ENCODE measurements at places on chromosomes 13 and 19.

DNA sequence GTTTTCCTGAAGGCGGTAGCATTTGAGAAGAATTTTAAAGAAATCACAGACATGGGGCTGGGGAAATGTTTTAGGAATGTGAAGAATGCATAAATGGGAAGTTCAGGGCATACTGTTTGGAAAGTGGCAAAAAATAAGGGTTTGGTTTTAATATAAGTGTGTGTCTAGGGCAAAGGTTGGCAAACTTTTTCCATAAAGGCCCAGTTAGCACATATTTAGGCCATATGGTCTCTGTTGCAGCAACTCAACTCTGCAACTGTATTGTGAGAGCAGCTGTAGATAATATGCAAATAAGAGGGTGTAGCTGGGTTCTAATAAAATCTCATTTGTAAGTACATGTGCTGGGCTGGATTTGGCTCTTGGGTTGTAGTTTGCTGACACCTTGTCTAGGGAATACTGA lies 521.9 kb downstream of the DIAPH3 start:
- no peak for DNase-seq

DNA sequence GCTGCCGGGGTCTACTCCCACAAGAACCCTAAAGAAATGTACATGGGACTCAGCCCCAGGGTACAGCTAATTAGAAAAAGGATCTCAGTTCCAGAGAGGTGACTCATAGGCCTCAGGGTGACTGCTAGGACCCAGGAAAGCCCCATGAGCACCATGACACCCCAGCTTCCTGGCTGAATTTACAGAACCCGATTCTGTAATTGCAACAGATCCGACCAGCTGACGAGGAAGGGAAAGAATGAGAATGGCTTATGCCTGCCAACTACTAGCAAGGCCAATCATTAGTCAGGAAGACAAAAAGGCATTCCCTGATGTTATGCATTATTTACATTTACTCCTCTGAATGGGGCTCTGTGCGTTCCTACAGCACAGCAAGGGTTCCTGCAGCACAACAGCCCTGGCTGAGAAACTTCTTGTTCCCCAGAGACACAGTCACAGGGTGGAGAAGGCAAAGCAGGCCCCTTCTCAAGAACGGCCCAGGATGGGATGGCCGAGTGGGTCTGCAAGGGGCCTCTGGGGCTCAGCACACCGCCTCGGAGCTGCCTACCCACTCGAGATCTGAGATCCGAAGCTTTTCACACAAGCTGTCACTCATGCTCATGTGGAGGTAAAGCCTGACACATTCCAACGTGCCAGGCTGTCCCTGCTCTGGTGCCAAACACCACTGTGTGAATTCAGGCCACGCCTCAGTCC lies 27.2 kb downstream of the PBX4 start:
- no peak for DNase-seq

DNA sequence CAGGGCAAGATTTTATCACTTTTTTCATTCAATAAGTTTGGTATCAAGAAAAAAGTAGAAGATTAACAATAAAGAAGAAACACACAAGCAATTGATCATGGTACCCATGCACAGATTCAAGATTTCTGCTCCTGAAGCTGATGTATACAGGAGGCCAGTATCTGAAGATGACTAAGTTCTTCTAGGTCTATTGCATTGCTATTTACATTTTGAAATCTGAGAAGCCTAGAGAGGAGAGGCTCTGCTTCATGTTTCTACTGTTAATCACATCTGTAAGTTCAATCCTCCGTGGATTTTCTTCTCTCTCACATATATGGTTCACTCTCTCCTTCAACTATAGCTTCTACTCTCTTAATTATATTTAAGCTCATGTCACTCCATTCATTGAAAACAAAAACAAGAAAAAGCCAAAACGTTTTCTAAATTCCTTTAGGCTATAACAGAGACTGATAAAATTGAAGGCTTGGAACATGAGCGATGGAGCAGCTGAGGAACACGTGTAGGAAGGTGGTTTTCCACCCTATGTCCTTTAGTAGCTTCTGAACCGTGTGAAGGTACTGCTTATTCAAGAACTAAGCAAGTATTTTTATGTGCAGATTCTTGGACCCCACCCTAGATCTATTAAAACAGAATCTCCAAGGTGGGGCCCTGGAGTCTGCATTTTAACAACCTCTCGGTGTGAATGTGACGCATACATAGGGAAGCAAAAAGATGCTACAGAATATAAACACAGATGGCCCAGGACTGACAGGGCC lies 198.2 kb downstream of the EFNB2 start:
- DNase-seq, result no peak

DNA sequence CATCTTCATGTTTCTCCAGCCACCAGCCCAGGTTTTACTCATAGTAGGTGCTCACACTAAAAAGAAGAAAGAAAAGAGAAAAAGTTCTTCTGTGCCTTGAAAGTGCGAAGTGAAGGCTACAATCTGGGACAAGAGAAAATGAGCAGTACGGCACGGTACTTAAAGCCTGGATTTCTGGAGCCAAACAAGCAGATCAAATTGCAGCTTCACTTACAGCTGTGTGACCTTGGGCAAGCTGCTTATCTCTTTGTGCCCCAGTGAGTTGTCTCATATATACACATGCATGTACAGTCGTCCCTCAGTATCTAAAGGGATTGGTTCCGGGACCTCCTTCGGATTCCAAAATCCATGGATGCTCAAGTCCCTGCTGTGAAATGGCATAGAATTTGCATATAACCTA lies 41.8 kb downstream of the GSX1 start:
- DNase-seq, result no peak

DNA sequence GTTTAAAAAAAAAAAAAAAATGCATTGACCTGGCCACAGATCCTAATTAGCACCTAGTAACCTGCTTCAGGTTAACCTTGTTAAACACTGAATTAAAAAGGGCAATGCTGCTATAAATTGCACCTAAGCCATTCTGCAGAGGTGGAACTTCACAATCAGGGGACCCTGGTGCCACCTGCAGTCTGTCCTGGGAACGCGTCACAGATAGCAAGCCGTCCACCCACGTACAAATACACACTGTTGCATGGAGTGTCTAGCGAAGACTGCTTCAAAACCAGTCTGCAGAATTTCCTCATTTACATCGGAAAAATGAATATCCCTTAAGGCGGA lies 169.3 kb downstream of the COL4A1 start:
- no peak for DNase-seq

DNA sequence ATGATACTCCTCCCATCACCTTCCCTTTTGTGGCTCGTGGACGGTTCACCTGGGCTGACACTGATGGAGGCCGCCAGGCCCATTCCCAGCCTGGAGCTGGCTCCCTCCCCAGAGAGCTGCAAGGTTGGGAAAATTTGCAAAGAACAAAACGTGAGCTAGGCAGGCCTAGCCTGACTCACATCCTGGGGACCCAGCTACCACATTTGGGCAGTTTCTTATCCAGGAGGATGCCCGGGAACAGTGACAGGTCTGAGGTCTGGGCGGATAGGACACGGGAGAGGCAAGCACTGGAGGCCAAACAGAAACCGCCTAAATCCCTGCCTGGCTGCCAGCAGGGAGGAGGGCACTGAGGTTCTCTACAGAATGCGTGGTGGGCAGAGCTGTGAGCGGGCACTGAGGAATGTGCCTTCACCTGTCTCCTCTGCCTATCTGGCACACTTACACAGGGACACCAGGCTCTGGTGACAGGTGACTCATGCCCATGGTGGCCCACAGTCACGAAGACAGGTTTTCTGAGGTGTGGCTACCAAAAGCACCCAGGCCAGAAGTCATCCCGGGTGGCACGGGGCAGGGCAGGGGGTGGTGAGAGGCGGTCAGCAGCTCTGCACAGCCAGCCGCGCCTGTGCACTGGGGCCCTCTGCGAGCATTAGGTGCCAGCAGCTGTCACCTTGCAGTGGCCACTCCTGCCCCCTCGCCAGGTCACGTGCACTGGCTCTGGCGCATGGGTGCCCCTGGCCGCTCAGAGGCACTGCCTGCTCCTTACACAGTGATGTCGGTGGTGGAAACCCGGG lies 23.2 kb downstream of the SH3GL1 start:
- no peak for DNase-seq

- DNase-seq, result no peak
These were observed 49.8 kb downstream of the KATNAL1 start for GRCh38 chr13:30257468-30258099.

DNA sequence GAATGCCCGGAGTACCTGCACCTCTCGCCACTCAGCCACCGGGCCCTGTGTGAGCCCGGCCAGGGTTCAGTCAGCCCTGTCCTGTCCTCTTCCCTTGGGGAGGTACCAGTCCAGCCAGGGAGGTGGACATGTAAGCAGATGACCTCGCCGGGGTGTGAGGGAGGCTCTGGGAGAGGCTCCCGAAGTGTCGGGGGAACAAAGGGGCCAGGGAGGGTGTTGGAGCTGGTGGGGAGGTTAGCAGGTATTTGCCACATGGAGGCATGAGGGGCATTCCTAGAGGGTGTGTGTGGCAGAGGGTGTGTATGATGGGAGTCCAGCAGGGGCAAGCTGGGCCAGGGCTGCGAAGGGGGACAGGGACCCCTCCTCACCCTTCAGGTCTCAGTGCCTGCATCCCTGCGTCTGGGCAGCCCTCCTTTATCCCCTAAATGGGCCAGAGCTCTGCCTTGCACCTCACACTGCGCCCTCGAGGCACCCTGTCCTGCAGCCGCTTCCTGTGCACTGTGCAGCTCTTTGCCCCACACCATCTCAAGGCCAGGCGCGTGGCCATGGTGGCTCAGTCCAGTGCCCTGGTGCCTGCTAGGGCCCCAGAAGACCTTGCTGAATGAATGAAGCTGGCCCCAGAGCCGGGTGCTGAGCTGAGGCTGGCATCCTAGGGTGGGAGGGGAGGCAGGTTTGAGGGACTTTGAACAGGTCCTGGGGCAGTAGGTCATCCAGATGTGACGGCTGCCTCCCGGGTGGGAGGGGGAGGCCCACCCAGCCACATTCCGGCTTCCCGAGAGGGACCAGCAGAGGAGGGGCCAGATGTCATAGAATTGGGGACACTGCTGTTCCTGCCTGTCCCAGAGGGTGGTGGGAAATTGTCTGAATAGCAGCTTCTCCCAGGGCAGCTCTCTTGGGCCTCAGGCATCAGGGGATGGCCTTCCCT lies 3.1 kb downstream of the DDA1 start:
- no peak for DNase-seq

DNA sequence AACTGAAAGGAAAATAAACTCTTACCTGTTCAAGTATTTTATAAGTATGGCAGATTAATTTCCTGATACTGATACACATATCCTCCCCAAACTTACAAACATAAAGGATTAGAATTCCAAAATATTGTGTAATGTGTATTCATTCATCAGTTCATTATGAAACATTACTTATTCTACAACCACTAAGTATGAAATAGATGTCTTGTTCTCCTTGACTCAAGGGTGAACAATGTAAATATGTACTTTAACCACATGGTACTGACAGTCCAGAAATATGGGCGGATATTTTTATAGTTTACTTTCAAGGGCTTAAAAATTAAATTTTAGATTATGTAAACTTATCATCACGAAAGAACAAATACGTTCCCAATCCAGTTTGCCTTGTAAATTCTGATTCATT lies 334.0 kb downstream of the LIG4 start:
- no peak for DNase-seq

GRCh38 chr19:16649734-16650133 lies 10.2 kb downstream of the SMIM7 start:
- DNase-seq, result no peak

GRCh38 chr13:41061914-41062837 lies 867 bp downstream of the WBP4 start:
- no peak for DNase-seq

DNA sequence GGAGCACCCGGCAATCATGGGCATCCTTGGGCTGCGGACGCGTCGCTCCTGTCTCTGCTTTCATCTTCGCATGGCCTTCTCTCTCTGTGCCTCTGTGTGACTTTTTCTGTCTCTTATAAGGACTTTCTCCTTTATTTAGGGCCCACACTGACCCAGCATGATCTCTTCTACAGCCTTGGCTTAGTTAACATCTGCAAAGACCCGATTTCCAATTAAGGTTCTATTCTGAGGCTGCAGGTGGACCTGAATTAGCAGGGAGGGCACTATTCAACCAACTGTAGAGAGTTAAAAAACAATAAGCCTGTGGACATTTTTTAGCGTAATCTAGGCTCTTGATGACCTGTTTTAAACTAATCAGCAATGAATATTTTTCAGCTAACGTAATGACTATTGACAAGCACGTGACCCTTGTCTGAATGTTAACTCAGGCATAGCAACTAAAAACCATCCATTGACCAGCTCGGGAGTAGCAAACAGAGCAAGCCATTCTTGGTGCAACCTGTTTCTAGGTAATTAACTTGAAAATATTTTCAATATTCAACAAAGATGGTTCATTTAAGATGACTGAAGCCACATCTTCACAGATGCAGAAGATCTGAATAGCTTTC lies 15.2 kb downstream of the F10 start:
- peak; percentile 79 for DNase-seq

GRCh38 chr19:56660381-56661107 lies 11.0 kb downstream of the ZNF835 start:
- peak; percentile 82 for DNase-seq

DNA sequence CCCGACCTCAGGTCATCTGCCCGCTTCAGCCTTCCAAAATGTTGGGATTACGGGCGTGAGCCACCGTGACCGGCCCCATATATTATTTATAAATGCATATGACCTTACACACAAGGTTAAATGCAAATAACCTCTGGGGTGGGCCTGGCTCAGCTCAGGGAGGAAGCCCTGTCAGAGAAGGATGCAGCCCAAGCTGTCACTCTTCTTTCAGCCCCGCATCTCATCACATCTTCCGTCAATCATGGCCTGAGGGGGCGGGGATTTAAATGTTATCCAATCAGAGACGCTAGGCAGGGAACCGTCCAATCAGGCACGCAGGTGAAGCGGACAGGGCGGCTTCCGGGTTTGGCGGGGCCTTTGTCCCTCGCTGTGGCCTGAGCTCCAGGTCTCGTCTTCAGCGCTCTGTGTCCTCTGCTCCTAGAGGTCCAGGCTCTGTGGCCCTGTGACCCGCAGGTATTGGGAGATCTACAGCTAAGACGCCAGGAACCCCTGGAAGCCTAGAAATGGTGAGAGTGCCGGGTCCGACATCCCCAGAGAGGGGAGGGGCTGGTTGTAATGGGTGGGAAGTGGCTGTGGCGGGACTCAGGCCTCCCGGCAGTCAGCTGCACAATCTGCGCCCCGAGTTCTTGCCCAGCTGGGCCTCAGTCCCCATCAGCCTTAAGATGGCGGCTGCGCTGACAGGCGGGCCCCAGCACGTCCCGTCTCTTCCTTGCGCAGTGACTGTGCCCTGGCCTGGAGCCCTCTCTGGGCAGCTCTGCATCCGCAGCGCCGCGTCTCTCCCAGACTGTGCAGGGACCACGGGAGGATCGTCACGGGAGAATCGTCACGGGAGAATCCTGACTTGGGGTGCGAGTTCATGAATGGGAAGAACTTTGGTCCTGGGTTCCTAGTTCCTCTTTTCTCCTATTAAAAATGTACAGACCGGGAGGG lies at the start of gene ZNF430:
Gene ZNF430 (plus strand): TSS at position 360 of the 930 bp plus-strand sequence. CDS start 144 bp downstream, at position 504.
- peak; percentile 95 for DNase-seq

- no peak for DNase-seq
These were observed 2.4 kb upstream of the CHAMP1 start for GRCh38 chr13:114311908-114312307.

DNA sequence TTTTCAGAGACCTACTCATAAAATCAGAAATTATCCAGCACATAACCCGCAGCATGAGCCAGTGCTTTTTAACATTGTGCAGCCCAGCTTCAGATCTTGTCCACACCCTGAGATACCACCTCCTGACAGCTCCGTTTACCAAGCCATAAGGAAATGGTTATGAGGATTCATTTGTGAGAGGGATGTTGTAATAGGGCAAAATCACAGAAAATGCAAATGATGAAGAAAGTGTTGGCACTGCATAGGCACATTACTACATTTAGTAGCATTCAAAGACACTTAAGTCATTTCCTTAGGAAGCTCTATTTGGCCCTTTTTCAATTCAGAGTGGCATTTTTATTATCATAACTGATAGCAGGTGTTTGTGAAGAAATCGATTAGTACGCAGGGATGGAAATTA lies 277.5 kb downstream of the DNAJC15 start:
- DNase-seq, result no peak

GRCh38 chr13:37011002-37011401 lies 10.4 kb downstream of the EXOSC8 start:
- DNase-seq, result no peak
